ENCODE measurements at places on chromosomes 5 and 9.

- peak; percentile 32 for DNase-seq
These were observed 40.8 kb upstream of the GNPDA1 start for GRCh38 chr5:142053426-142054151.

DNA sequence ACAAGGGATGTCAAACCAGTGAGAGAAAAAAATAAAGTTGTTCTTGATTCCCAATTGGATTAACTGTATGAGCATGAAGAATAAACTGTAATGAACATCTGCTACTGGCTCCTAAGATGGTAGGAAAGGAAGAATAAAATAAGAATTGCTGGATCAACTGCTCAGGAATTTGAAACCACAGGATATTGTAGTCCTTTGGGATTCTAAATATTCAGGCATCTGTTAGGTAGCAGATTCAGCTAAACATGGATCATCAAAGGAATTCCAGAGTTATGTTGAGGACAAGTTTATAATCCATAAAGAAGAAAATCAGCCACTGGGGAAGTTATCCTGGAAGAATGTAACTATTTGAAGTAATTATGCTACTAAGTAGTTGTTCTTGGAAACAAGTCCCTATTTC is 65.8 kb downstream of the ISL1 start:
- DNase-seq, result no peak

DNA sequence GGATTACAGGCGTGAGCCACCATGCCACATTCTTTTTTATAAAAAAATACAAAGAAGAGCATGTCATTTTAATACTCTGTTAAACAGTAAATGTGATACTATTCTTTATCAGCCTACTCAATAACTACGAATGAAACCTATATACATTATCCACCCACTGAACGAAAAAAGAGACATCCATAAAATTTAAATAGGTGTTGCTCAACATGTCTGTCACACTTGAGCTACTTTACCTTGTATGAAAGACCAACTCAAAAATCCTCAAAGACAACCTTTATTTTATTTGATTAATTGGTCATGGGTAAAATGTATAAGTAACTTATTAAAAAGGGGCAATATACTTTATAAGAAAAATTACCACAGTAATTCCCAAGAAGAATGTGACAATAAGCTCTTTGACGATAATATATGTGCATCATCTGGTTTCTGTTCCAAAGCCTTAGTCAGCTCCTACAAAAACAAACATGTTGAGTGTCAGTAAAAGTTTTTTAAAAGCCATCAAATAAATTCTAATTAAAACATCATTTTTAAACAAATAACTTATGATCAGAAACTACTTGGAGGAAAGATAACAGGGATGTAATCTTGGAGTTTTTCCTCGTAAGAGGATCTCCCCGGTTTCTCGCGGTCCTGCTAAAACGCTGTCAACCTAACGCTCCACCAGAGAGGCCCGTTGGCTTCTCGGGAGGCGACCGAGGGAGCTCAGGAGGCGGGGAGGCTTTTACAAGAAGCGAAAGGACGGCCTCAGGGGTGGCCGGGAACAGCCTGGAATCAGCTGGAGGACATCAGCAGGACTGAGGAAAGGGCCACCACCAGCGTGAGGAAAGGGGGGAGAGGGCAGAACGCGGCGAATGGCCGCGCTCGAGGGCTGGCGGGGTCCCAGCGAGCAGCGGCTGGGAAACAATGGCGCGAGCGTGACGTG is 13.5 kb upstream of the ANKRD18B start:
- peak; percentile 57 for DNase-seq

GRCh38 chr5:128770907-128771306 is 194.4 kb upstream of the SLC27A6 start:
- DNase-seq, result no peak

- no peak for DNase-seq
These were observed 19.6 kb upstream of the LAMC3 start for GRCh38 chr9:130989391-130989790.

GRCh38 chr9:133490201-133490681 is 11.3 kb upstream of the SLC2A6 start:
- DNase-seq, result no peak

GRCh38 chr9:38178237-38178636 is 109.2 kb upstream of the SHB start:
- no peak for DNase-seq

DNA sequence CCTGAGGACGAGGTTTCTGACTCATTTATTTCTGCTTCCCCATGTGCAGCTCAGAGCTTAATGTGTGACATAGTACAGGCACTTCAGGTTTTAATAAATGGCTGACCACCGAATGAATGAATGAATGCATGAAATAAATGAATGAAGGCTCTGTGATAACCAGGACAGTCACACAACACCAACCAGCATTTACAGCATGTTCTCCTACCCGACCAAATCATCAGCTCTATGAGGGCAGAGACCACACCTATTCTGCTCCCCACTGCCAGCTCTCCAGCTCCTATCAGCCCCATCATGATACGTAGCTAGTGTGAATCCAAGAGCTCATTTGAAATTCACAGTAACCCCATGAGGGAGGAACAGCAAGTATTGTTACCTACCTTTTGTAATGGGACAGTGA is 4.8 kb downstream of the TMOD1 start:
- no peak for DNase-seq

- DNase-seq, result no peak
These were observed 11.1 kb downstream of the PALM2AKAP2 start for GRCh38 chr9:109791003-109791677.

- no peak for DNase-seq
These were observed 161.3 kb downstream of the DRD1 start for GRCh38 chr5:175282611-175283225.

DNA sequence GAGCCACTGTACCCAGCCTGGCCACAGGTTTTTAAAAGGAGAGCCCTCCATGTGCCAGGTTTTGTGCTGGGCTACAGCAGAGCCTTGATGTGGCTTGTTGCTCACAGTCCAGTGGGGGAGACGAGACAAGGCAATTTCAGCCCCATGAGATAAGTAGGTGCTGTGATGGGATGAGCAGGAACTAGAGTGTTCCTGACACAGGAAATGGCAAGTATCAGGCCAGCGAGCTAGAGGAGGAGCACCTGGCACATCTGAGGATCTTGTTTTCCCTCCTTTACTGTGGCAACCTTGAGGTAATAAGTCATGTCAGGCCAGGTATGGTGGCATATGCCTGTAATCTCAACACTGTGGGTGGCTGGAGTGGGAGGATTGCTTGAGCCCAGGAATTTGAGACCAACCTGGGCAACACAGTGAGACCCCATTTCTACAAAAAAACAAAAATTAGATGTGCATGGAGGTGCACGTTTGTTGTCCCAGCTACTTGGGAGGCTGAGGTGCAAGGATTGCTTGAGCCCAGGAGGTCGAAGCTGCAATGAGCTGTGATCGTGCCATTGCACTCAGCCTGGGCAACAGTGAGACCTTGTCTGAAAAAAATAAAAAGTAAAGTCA is 3.8 kb upstream of the ZDHHC12 start:
- no peak for DNase-seq

DNA sequence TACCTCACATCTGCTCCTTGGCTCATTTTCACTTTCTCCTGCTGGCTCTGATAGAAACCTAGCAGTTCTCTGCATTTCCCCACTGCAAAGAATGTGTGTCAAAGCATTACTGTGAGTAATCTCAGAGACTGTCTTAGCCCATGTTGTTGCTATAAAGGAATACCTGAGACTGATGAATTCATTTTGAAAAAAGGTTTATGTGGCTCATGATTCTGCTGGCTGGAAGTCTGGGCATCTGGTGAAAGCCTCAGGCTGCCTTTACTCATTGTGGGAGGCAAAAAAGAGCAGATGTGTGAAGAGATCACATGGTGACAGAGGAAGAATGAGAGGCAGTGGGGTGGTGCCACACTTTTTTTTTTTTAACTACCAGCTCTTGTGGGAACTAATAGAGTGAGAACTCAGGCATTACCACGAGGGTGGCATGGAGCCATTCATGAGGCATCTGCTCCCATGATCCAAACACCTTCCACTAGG is 191.6 kb upstream of the CTNND2 start:
- no peak for DNase-seq

DNA sequence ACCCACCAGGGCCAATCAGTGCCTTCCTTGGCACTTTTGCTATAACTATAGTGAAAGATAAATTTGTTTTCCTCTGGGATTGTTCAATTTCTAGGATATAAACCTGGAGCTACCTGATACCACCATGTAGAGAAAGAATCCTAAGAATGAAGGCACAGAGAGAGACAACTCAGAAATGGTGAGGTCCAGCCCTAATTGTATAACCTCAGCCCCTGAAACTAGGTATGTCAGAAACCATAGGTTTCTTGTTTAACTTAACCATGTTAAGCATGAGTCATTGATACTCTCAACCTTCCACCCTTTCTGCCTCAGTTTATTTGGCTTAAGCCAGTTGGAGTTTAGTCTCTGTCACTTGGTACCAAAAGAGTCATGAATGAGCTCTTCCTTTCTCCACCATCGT is 4.6 kb upstream of the SPZ1 start:
- no peak for DNase-seq

GRCh38 chr9:125497478-125497877 is 209.5 kb downstream of the MAPKAP1 start:
- DNase-seq, result no peak

DNA sequence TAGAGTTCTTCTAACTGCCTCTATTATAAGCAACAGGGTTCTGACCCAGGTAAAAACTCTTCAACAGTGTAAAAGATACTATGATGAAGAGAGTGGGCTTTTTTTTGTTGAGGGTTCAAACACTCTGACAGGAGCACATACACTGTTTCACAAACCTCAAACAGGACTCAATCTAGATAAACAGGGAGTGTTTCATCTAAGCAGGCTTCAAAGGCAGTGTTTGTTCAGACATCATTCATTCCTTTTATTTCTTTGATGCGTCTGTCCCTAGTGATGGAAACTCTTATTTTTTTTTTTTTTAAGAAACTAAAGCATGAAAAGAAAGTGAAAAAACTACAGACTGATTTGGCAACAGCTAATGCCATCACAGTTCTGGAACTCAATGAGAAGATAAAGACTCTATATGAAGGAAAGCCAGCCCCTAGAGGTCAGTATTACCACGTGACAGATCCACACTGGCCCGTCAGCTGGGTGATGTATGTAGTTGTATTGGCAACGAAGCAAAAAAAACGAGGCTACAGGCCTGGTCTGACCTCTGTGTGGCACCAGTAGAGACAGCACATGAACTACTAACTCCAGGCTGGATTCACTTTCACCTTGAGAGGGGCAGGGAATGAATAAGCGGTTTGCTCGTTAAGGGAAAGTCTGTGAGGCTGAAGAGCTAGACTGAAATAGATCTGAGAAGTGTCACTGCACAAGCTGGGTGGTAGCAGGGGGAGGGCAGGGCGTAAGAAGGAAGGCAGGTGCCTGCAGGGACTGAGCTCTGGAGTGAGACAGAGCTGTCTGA is 172.2 kb downstream of the CCDC192 start:
- peak; percentile 56 for DNase-seq

DNA sequence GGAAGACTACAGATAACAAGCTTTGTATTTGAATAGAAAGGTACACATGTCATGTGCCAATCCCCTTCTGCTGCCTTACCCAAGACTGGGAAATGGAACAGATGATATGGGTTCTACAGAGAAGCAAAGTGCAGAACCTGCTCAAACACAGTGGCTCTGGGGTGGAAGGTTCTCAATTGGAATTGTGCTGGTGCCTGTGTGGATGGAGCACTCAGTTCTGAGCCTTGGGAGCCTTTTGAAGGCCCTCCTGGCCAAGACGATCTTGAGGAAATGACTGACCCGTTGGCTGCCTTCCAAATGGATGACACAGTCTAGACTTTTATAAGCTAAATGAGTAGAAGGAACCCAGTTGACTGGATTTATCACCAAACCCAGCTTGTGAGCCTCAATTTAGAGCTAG is 4.2 kb upstream of the PRSS3 start:
- DNase-seq, result no peak

DNA sequence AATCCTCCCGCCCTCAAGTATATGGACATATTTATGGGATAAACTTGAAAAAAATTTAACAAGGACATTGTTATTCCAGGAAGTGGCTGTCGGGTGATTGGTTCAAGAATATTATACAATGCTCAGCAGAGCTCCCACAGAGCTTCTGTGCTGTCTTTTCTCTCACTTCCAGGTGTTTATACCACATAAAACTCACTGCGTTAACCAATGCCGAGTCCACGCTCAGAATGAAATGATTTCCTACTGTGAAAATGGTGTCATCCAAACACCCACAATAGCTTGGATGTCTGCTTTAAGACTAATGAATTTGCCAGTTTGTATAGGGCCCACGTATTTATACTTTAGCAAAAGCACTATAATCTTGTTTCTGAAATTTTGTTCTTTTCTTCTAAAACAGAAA is 368.2 kb downstream of the NDUFS4 start:
- DNase-seq, result no peak

- DNase-seq, result no peak
These were observed 177.6 kb downstream of the DIRAS2 start for GRCh38 chr9:90464978-90465377.

DNA sequence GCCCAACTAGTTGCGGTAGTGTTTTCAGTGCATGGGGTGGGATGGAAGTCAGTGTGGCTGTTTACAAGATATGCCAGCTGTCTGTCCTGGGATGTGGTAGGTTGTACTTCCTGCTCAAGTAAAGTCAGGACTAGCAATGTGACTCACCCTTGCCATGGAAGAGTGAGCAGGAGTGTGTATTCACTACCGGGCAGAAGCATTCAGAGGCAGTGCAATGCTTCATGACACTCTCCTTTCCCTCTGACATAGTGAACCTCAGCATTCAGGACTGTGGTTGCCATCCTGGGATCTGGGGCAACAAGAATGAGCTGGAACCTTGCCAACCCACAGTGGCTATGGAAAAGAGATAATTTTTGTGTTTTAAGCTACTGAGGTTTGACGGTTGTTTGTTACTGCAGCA is 68.9 kb downstream of the BOD1 start:
- DNase-seq, result peak; percentile 52

- peak; percentile 75 for DNase-seq
These were observed at the start of gene ARL14EPL for GRCh38 chr5:116032094-116032517. Gene ARL14EPL, plus strand, starts transcription at chr5:116032472. Its CDS starts 18,994 bp downstream, at chr5:116051466.

DNA sequence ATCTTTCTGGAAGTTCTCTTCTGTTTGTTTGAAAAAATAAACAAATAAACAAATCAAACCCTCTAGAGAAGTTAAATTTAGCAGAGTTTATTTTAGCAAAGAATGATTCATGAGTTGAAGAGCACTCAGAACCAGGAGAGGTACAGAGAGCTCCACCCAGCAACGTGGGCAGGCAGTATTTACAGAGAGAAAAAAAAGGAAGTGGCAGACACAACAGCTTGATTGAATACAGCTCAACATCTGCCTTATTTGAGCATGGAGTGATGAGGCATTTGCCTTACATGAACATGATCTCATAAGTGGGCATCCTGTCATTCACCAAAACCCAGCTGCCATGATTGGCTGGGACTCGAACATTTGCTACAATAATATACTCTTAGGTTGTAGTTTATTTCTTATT is 381.6 kb upstream of the ADAMTS16 start:
- DNase-seq, result no peak

- DNase-seq, result no peak
These were observed 18.9 kb downstream of the SEMA4D start for GRCh38 chr9:89478821-89479668.
